ENCODE measurements at places on chromosomes 2 and 18.

DNA sequence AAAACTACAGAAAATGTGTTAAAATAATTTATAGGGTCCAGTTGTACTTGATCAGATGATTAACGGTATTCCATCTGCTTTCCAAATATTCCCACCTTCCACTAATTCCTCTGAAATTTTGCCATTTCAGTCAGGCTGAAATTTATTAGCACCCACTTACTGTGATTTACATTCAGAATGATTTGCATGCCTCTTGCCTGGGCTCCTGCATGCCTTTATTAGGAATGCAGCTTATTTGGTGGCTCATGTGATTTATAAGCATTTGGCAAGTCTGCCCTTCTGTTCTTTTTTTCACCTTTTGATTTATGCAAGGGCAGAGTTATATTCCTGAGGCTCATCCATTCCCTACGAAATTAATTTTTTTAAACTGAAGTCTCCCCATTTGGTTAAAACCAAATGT is 1594.5 kb upstream of the PIK3C3 start:
- DNase-seq, result no peak

DNA sequence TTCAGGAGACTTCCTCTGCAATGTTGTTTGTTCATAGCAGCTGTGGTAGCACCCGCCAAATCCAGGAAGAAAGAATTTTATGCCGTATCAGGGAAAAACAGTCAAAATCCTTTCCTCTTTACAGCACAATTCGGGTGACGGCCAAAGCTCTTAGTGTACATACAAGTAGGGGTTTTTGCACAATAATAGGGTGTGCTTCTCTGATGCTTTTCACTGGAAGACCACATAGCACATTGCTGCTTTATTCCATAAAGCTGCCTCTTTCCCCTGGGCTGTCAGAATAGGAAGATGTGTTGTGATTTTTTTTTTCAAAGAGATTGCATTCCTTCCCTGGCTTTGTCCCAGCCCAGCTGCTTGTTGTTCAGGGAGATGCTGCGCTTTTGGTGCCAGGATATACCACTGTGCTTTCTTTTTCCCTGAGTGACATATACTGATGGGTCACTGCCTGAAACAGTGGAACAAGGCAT is 27.2 kb upstream of the LANCL1 start:
- no peak for DNase-seq

DNA sequence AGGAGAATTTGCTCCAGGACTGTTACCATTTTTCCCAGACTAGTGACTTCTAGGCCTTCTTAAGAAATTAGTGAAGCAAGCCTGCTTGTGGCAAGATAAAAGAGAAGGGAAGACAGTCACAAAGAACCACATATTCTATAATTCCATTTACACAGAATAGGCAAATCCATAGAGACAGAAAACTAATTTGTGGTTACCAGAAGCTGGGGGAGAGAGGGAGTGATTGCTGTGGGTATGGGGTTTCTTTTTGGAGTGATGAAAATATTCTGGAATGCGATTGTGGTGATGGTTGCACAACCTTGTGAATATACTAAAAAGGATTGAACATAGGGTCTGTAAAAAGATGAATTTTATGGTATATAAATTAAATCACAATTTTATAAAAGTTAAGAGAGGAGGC is 37.5 kb upstream of the SIX2 start:
- no peak for DNase-seq

DNA sequence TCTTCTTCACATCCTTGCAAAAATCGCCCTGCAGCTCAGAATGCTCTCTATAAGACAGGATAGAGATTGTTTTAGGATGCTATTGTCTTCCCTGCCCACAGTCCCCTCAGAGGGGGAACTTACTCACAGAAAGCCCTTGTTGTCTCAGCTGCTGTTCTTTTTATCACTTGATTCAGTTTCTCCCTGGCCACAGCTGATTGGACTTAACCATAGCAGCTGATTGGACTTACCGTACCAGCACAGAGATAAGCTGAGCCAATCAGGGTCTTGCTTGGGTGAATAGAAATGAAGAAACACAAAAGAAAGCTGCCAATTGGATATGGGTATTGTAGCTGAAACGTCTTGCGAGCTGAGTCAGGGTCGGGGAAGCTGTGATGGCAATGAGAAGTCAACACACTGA is 194.2 kb upstream of the MEX3C start:
- DNase-seq, result no peak

DNA sequence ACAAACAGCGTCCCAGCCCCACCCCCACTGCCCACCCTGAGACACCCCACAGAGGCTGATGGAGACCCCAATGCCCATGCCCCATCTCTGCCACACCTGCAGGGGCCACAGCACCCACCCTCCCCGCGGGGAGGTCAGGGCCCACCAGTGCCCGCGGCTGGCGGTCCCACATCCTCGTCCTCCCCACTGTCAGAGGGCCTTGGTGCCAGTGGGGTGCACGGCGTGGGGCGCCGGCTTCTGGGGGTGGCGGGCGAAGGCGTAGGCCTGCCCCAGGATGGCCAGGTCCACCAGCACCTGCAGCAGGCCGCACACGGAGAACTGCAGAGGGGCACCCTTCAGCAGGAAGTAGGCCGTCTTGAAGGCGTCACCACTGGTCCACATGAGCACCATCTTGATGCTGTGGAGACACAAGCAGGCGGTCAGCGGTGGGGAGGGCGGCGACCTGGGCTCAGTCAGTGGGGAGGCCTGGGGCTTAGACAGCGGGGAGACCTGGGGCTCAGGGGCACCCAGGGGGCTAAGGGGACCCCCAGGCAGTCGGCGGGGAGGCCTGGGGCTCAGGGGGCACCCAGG is 47.6 kb downstream of the SLC66A2 start:
- DNase-seq, result no peak

DNA sequence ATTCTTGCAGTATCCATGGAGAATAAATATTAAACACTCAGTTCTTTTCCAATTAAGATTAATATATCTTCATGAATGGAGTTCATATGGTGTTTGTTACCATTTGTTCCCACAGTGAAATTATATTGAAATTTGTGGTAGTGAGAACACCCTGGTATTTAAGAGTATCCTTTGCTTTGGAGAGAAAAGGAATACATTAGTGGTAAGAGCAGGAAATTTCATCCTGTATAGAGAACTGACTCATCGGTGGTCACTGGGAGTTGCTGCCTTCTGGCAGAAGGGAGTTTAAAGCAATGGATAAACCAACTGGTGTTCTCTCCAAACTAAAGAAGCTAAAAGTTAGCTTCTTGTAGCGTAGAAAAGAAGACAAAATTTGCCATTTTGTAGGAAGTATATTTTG is 107.3 kb downstream of the MYO1B start:
- no peak for DNase-seq
